C1 segment of cervical spinal cord (tissue), 14 donors: ENCODE measurements at places on chromosomes 13 and 19.

- DNase-seq = no peak
These were observed 586 bp downstream of the MRI1 start for GRCh38 chr19:13764821-13765394.

DNA sequence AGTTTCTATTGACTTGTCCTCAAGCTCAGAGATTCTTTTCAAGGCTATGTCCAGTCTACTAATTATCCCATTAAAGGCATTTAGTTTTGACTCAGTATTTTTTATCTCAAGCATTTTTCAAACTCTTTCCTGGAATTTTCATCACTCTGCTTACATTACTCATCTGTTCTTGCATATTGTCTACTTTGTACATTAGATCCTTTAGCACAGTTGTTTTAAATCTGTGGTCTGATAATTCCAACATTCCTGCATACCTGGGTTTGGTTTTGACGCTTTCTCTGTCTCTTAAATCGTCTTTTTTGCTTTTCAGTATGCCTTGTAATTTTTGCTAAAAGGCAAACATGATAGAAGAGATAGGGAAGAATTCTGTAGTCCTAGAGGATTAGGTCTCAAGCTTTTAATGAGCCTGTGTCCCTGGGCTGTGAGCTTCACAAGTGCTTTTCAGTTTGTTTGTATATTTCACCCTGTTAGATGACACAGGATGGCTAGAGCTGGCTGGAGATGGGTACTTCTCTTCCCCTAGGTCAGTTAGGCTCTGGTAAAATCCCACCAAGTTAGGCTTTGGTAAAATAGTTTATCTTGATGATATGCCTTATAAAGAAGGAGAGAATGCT, 46.1 kb upstream of the GPC6 start:
- DNase-seq = no peak

DNA sequence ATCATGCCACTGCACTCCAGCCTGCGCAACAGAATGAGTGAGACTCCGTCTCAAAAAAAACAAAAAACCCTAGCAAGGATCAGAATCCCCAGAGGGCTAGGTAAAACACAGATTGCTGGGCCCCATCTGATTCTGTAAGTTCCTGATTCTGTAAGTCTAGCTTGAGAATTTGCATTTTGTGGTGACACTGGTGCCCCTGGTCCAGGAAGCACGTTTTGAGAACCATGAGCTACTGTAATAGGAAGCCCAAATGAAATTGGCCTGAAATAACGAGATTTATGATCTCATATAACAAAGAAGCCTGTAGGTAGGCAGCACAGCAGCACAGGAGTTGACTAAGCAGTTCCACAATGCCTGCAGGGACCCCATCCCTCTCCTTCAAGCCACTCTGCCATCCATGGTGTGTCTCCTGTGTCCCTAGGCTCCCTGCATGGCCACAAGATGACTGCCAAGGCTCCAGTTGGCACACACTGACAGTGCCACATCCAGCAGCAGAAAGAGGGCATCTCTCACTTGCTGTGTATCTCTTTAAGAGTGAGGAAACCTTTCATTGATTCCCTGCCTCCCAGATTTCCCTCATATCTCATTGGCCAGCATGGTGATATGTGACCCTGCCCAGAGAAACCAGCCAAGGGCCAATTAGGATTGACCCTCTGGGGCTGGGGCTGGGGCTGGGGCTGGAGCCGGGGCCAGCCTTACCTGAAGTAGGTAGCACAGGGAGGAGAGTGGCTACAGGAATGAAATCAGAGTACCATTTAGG, 21.7 kb downstream of the SIPA1L3 start:
- DNase-seq = no peak

DNA sequence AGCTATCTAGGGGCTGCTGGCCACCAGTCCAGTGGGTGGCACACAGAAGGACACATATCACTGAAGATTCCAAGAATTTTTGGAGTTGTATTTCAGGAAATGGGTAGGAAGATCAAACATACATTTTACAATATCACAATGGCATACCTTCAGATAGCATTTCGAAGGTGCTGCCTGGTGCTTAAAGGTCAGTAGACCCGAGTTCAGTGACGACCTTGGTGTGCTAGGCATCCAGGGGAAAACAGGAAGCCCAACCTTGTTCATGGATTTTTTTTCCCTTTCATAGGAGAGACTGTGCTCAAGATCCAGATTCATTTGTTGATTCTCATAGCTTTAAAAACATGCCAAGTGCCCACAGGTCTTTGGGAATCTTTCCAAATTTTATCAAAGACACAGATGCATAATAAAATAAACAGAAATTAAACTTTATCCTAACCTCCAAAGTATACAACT, 51.0 kb upstream of the RCBTB2 start:
- no peak for DNase-seq

GRCh38 chr19:4360641-4361151, 17.3 kb downstream of the MPND start:
- DNase-seq = no peak

- DNase-seq = no peak
These were observed 26.3 kb upstream of the GJB6 start for GRCh38 chr13:20258208-20258962.

- no peak for DNase-seq
These were observed 2.6 kb downstream of the ZSCAN4 start for GRCh38 chr19:57671124-57671895.

- DNase-seq = peak; percentile 58
These were observed 571 bp downstream of the SAFB2 start for GRCh38 chr19:5621945-5622464.

DNA sequence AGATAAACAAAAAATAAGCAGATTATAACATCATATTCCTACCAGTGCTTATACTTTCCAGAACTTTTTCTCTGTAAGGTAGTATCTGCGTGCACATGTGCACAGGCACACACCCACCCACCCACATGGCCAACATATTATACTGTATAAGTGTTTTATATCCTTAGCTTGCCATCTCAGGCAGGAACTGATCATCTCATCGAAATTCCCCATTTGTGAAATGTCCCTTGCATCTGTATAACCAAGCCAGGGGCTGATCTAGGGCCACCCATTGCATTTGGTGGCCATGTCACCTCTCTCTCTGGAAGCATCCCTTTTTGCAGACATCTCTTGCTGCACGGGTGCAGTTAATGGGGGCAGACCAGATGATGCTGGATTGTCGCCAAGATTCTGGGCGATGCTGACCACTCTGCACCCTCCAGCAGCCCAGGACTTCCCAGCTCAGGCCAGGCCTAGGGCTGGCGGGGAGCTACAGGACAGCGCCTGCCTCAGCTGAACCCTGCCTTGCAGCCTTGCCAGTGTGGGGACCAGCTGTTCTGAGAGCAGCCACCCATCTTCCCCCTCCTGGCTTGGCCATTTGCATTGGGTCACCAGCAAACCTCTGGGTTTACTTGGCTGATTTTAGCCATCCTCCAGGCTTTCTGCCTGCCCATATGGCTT, 95.9 kb downstream of the SLC7A1 start:
- DNase-seq = no peak

DNA sequence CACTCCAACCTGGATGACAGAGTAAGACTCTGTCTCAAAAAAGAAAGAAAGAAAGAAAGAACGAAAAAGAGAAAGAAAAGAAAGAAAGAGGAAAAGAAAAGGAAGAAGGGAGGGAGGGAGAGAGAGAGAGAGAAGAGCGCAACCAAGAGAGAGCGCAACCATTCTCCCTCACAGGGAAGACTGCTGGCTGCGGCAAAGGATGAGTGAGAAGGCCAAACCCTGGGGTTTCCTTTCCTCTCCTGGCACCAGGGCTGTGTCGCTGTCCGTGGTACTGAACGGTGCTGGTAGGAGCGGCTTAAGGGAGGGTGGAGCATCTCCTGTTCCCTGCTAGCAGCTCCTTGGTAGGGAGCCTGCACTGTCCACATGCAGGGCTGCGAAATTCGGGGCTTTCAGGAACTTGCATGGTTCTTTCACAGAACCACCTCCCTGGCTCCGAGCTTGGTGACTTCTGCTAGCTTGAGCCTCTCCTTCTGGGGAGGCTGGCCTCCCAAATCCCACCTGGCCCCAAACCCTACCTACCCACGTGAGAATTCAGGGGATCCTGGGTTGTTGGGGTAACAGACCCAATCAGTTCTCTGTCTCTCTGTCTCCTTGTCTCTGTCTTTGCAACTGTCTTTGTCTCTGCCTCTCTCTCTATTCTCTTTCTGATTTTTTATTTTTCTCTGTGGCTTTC, 51.1 kb upstream of the ZNRF4 start:
- no peak for DNase-seq

DNA sequence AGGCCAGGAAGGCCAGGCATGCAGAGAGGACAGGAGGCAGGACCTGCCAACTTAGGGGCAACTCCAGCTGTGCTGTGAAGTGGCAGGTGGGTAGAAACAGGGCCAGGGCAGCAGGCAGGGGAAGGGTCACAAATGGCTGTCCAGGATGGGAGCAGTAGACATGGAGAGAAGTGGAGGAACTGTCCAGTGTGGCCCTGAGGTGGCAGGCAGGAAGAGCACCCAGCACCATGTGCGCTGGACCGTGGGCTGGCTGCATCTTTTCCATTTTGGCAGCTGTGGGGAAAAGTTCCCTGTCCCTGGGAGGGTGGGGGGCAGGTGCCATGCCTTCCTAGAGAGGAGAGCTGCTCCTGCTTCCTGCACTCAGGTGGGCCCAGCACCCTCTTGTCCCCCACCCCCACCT, 13.8 kb downstream of the DEDD2 start:
- no peak for DNase-seq

GRCh38 chr13:102132777-102133295, 269.0 kb downstream of the FGF14 start:
- DNase-seq = no peak

GRCh38 chr13:43475140-43475539, 311.6 kb downstream of the ENOX1 start:
- no peak for DNase-seq

- no peak for DNase-seq
These were observed 55.1 kb downstream of the LMO7 start for GRCh38 chr13:75691183-75691582.

DNA sequence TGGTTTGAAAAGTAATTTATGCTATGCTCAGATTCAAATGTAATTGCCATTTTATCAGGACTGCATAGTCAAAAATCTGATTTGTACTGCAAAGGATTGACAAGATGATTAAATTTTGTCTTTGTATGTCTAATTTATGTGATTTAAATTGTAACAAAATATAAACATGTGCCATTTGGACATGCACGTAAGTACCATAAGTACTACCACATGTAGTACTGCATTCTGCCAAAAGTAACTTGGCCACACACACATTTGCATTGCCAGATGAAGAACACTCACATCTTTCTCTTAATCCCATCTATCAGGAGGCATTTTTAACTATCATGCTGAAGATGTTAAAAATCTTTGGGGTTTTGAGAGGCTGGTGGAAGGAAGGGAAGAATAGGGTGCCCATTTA, 133.3 kb downstream of the KLF12 start:
- DNase-seq = no peak

GRCh38 chr13:74530011-74530410, 395.8 kb upstream of the KLF12 start:
- DNase-seq = no peak
